ENCODE measurements at places on chromosomes 6 and 20.

GRCh38 chr20:19875376-19876221 lies 117.5 kb downstream of the RIN2 start:
- DNase-seq: no peak

DNA sequence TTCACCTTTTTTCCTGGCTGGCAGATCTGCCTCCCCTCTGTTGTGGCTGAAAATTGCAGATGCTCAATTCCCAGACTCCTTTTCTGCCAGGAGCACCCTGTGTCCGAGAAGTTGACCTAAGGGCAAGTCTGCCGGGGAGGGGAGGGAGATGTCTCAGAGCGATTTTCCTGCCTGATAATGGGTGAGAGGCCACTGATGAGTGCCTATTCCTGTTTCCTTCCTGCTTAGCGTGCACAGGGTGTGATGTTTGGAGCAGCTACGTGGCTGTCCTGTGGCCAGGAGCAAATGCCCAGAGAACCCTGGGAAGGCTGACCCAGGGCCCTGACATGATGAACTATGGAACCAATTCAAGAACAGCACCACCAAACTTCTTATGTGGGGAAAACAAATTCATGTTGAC lies 22.5 kb downstream of the SOX4 start:
- DNase-seq: no peak

DNA sequence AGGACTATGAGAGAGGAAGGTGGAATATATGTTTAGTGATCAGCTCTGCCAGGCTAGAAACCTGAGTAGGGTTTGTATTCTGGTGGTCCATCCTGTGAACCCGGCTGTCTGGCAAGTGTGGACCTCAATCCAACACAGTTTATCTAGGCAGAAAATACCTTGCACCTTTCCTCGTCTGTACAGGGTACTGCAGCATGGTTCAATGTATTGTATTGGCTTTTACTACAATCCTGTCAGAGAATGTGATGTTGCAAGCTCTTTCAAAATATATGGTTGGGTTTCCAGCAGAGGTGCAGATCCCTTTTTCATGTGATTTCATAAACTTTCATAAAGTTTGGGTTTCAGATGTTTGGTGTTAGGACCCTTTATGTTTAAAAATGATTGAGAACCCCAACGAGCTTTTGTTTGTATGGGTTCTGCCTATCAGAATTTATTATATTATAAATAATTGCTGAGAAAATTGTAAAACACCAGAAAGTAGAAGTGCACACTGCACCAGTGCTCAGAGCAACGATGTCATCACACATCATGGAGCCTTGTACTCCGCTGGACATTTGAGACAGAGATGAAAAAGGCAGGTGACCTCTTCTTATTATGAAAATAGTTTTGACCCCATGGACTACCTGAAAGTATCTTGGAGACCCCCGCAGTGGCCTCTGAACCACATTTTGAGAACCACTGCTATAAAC lies 106.6 kb downstream of the RTN4IP1 start:
- DNase-seq: no peak

- no peak for DNase-seq
Observed at GRCh38 chr6:2157441-2158127, 87.8 kb downstream of the GMDS start.

GRCh38 chr20:62631336-62632308 lies 10.7 kb upstream of the SLCO4A1 start:
- DNase-seq: no peak

DNA sequence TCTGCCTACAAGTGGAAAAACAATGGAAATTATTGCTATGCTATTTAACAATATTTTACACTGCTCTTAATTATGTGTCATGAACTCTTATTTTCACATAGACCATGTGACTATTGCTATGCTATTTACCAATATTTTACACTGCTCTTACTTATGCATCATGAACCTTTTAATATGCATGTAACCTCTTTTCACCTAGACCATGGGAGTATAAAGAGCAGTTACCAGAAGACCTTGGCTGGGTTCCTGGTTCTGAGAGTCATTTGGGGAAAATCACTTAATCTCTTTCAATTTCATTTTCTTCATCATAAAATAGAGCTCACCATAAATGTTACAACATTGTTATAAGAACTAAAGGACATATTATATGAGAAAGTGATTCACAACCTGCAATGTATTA lies 223.8 kb upstream of the RNF217 start:
- DNase-seq: no peak

DNA sequence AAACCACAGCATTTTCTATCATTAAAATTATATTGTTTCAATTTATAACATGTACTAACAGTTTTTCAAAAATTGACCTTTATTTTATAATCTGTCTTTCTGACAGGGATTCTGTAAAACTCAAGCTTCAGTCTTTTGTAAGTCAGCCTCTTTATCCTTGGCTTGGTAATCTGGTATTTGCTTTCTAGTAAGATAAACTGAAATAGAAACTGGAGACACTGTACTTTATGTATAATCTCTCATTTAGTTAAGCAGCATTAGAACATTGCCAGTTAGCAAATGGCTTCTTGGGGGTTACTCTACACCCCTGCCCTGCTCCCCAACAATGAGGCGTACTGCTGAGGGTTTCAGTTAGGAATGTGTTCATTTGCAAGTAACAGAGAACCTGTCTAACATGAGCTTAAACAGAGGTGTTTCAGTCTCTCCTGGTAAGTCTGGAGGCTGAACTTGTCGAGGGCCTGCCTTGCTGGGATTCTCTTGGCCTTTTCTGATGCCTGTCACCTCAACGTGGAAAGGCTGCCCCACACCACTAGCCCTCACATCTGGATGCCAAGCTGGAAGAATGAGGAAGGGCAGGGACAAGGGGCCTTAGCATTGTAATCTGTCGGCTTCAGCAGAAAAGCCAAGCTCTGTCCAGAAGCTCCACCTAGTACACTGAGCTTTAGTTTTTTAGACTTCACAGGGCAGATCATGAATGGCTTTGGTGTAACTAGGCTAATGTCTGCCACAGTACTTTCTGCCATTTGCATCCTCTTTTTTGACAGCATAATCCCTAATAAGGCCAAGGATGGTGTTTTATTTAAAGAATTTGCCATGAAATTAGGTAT lies 34.8 kb downstream of the SH3BGRL2 start:
- DNase-seq: no peak

DNA sequence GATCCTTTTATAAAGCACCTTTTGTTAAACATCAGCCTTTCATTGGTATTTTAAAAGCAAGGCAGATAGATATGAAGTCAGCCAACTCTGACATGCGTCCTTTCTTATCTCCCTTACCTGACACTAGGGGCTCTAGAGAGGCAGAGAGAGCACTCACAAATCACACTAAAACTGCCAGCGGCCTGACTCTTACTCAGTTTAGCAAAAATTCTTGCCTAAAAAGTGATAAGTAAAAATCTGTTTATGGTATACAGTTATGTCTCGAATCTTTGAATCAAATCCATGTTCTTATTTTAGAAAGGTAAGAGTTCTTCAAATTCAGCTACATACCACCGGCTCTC lies 10.4 kb upstream of the TDRD6 start:
- no peak for DNase-seq

- no peak for DNase-seq
Observed at GRCh38 chr20:35776513-35777101, 4.8 kb downstream of the PHF20 start.

- DNase-seq: no peak
Observed at GRCh38 chr20:13913572-13913971, 76.8 kb downstream of the SEL1L2 start.

DNA sequence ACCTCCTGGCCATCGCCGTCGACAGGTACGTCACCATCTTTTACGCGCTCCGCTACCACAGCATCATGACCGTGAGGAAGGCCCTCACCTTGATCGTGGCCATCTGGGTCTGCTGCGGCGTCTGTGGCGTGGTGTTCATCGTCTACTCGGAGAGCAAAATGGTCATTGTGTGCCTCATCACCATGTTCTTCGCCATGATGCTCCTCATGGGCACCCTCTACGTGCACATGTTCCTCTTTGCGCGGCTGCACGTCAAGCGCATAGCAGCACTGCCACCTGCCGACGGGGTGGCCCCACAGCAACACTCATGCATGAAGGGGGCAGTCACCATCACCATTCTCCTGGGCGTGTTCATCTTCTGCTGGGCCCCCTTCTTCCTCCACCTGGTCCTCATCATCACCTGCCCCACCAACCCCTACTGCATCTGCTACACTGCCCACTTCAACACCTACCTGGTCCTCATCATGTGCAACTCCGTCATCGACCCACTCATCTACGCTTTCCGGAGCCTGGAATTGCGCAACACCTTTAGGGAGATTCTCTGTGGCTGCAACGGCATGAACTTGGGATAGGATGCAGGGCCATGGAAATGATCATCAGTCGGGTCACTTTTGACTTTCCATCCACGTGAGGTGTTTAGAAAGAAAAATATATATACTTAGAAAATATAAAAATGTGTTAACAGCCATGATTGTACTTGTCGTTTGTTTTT lies 868 bp downstream of the MC3R start:
- DNase-seq: no peak

GRCh38 chr6:42315259-42315990 lies 97.8 kb upstream of the MRPS10 start:
- DNase-seq: no peak

- DNase-seq: no peak
Observed at GRCh38 chr6:110527516-110527915, 51.1 kb upstream of the SLC22A16 start.

DNA sequence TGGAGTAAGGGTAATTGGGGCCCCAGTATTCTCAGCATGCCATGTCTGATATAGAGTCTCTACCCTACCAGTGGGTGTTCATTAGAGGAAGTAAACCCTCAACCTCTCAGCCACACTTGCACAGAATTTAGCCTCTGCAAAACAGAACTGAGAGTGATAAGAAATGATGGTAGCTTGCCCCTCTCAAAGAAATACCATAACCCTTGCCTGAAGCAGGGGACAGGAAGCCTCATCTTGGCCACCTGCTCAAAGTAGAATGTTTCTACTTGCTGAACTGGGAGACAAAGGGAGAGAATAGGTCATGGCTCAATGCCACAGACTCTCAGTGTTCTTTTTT lies 33.7 kb downstream of the SPTLC3 start:
- no peak for DNase-seq

GRCh38 chr20:2054911-2055310 lies 46.7 kb upstream of the STK35 start:
- DNase-seq: no peak

DNA sequence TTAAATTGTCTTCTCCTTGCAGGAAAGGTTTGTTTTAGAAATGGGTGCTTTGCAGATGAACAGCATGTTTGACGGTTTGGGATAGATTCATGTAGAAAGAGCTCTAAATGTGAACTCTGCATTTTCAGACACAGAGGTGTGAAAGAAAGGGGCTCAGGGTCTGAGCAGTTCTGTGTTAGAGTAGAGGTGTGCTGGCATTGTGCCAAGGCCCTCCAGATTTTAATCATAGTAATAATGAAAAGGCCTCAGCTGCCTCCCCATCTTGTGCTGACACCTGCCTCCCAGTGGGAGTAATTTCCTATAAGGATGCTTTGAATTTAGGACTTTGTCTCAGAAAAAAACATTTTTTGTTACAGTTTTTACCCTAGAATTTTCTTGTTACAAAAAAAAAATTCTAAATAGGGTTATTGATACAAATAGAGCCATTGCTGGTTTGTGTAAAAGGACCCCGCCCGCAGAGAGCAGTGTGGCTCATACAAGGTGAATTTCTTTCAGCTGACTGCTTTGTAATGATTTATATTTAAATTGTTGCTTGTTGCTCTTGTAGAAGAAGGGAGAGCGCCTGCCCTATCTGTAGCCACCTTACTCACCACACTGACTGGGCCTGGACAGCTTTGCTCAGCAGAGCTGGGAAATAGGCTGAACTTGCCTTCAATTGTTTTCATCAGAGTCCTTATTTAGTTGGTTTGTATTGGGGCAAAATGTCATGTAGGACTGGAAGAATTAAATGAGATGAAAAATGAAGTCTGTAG lies 294.5 kb downstream of the ZFAND3 start:
- DNase-seq: no peak

- no peak for DNase-seq
Observed at GRCh38 chr6:108163267-108163643, 2.6 kb upstream of the NR2E1 start.

DNA sequence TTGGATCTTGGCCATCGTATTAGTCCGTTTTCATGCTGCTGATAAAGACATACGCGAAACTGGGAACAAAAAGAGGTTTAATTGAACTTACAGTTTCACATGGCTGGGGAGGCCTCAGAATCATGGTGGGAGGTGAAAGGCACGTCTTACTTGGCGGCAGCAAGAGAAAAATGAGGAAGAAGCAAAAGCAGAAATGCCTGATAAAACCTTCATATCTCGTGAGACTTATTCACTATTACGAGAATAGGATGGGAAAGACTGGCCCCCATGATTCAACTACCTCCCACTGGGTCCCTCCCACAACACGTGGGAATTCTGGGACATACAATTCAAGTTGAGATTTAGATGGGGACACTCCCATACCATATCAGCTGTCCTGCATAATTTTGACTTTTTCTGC lies 20.1 kb upstream of the REPS1 start:
- no peak for DNase-seq

GRCh38 chr20:44691424-44692423 lies 23.4 kb upstream of the CCN5 start:
- no peak for DNase-seq

DNA sequence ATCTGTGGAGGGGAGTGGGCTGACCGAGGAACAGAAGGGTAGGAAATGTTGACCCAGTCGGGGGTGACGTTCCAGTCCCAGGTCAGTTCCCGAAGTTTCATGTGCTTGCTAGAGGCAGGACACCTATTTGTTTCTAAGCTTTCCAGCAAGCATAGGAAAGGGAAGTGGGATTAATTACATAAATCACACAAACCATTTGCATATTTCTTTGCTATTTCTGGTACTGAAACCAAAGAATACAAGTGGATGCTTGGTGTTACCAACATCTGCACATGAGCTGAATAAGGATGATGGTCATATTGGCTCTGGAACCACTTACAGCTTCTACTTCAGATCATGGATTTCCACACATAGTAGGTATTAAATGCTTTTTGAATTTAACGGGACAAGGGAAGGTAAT lies 546.5 kb downstream of the PRKN start:
- DNase-seq: no peak

DNA sequence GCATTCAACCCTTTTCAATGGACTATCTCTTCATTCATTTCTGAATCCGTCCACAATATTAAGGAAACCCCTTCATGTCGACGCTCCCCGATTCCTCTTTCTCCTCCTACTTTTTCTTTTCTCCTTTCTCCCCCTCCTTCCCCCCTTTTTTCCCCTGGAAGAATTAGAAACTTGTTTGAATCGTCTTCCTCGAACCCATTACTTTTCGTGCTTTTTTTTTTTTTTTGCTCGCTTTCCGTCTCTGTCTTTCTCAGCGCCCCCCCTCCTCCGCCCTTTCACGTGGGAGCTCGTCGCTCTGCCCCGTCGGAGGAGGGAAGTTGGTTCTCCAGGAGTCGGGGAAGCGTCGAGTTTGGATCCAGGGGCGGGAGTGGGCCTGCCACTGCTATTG lies 2.3 kb upstream of the NKX2-2 start:
- no peak for DNase-seq

GRCh38 chr6:146087386-146087785 lies 58.5 kb downstream of the GRM1 start:
- DNase-seq: no peak

GRCh38 chr6:46367354-46368168 lies 123.7 kb downstream of the RCAN2 start:
- no peak for DNase-seq

- DNase-seq: no peak
Observed at GRCh38 chr6:158611039-158611438, 33.5 kb downstream of the DYNLT1 start.

All from T1000 (cell line).